ENCODE measurements at places on chromosomes 6 and 20. TPM values are rescaled to one million over a fixed set of nuclear protein-coding genes. Genes with fewer than 3 reads are reported as not detected.

DNA sequence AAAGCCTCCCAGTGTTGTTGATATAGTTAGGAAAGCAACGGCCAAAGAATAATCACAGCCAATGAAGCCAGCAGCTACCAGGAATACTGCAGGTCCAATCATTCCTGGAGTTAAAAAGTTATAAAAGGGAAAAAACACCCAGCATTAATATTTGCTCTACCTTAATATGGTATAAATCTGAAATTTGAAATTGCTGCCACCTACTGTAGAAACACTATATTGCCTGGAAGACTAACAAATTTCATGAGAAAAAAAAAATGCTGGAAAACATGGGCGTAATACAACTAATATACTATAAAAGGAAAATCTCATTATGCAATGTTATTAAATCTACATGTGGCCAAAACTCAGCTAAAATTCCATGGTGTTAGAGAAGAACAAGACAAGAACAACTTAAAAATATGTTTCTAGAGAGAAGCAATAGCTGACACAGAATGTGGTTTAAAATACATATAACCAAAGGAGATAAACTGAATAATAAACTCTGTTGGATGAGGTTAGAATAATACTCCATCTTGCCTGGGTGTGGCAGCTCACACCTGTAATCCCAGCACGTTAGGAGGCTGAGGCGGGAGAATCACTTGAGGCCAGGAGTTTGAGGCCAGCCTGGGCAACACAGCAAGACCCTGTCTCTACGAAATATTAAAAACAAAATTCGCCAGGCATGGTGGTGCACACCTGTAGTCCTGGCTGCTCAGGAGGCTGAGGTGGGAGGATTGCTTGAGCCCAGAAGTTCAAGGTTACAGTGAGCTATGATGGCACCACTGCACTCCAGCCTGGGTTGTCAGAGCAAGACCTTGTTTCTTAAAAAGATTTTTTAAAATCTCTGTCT is 43.1 kb downstream of the SLC17A5 start:
- no peak overlapping the region for H3K27ac ChIP-seq
- peak; percentile 32 for DNase-seq
- H3K4me3 ChIP-seq, result no peak overlapping the region

- H3K27ac ChIP-seq, result no peak overlapping the region
- H3K4me1 ChIP-seq, result no peaks in the 10 kb centered on the region
- H3K27me3 ChIP-seq, result no peaks in the 10 kb centered on the region
- DNase-seq, result no peak
Observed at GRCh38 chr20:35010405-35011192, 54.9 kb downstream of the MYH7B start.

GRCh38 chr6:14258695-14259593 is 141.4 kb downstream of the CD83 start:
- H3K4me3 ChIP-seq, result no peak overlapping the region
- H3K36me3 ChIP-seq, result no peaks in the 10 kb centered on the region
- DNase-seq, result no peak
- peaks cover 10% of the 10 kb centered on the region for H3K4me1 ChIP-seq
- no peaks in the 10 kb centered on the region for H3K27me3 ChIP-seq

DNA sequence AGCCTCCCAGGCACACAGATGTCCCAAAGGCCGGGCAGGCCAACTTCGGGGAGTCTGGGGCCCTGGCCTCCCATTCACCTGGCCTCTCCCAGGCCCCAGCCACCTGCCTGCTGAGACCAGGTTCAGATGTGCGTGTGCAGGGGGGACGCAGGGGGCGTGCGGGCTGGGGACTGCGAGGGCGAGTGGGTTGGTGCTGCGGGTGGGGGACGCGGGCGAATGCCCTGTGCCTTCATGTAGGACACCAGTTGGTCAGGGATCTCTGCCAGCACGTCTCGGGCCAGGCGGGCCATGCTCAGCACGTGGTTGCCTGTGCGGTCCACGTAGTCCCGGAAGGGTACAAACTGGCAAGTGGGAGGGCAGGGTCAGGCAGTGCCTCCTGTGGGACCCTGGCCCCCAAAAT is 44.5 kb downstream of the RAB44 start:
- DNase-seq, result no peak
- H3K27me3 ChIP-seq, result no peaks in the 10 kb centered on the region
- no peaks in the 10 kb centered on the region for H3K4me1 ChIP-seq

GRCh38 chr20:49704932-49705336 is 8.7 kb downstream of the B4GALT5 start:
- H3K27me3 ChIP-seq, result no peaks in the 10 kb centered on the region
- H3K27ac ChIP-seq, result no peak overlapping the region

- no peaks in the 10 kb centered on the region for H3K27me3 ChIP-seq
- H3K4me1 ChIP-seq, result peaks cover 4% of the 10 kb centered on the region
Observed at GRCh38 chr6:22306741-22307466, 10.1 kb upstream of the PRL start.

- no peak overlapping the region for H3K27ac ChIP-seq
- H3K36me3 ChIP-seq, result no peaks in the 10 kb centered on the region
- H3K4me3 ChIP-seq, result peak overlapping the region; percentile 7
- peaks cover 54% of the 10 kb centered on the region for H3K27me3 ChIP-seq
- DNase-seq, result no peak
Observed at GRCh38 chr20:10670501-10671220, 3.1 kb downstream of the JAG1 start.

DNA sequence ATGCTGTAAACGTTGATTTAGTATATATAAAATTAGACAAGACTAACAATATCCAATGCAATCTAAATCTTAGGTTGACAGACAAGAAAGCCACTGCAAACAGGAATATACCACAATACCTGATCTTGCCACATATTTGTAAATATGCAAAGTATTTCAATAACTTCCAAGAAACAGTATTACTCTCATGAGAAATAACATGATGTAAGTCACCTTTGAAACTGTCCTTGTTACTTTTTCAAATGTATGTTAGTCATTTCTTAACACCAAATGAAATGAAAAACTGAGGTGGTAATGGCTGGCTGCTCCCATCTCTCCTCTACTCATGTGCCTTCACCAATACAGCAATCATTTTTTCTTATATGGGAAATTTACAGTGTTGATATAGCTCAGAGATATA is 118.7 kb downstream of the ATG5 start:
- H3K4me3 ChIP-seq, result no peak overlapping the region
- no peaks in the 10 kb centered on the region for H3K27me3 ChIP-seq
- no peak overlapping the region for H3K27ac ChIP-seq
- H3K4me1 ChIP-seq, result no peaks in the 10 kb centered on the region
- H3K36me3 ChIP-seq, result no peaks in the 10 kb centered on the region
- no peak for DNase-seq

DNA sequence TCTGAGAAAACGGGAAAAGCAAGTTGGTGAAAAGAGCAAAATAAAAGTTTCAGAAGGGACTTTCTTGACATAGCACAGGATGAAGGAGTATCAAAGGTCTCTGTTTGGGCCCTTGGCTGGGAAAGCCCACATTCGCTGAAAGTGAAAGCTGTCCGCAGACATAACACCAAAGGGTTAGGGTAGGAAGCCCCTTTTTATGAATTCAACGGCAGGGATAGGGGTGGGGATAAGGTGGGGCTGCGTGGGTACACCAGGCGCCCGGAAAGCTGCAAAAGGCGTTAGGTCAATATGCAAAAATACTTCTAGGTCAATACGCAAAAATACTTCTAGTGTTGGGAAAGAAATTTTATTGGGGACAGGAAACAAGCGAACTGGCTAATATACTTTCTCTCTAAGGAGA is 135.1 kb downstream of the OR2B2 start:
- H3K36me3 ChIP-seq, result no peaks in the 10 kb centered on the region
- DNase-seq, result no peak

GRCh38 chr6:12208673-12209072 is 81.5 kb upstream of the EDN1 start:
- H3K4me3 ChIP-seq, result no peak overlapping the region
- H3K36me3 ChIP-seq, result no peaks in the 10 kb centered on the region
- no peaks in the 10 kb centered on the region for H3K27me3 ChIP-seq
- no peaks in the 10 kb centered on the region for H3K4me1 ChIP-seq
- no peak overlapping the region for H3K27ac ChIP-seq

DNA sequence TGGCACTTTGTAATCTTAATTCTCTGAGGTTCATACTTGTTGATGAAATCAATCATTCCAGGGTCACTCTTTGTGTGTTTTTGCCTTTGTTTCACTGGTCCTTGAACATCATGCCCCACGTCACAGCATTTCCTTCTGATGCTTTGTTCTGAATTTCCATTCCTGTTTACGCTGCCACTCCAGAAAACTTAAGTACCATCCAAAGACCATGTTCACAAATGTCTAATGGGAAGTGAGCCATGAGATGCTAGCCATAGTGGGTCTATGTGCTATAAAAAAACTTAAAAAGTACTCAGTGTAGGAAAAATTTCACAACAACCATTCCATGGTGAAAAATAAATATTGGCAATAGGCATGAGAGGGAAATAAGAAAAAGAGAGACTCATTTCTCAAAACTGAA is 232.0 kb downstream of the IBTK start:
- H3K36me3 ChIP-seq, result no peaks in the 10 kb centered on the region
- no peak overlapping the region for H3K27ac ChIP-seq
- H3K4me1 ChIP-seq, result no peaks in the 10 kb centered on the region
- no peaks in the 10 kb centered on the region for H3K27me3 ChIP-seq
- no peak overlapping the region for H3K4me3 ChIP-seq

GRCh38 chr20:4607287-4607713 is 114.4 kb upstream of the PRND start:
- no peak overlapping the region for H3K4me3 ChIP-seq
- no peaks in the 10 kb centered on the region for H3K4me1 ChIP-seq
- no peaks in the 10 kb centered on the region for H3K27me3 ChIP-seq
- no peak overlapping the region for H3K27ac ChIP-seq
- no peaks in the 10 kb centered on the region for H3K36me3 ChIP-seq

DNA sequence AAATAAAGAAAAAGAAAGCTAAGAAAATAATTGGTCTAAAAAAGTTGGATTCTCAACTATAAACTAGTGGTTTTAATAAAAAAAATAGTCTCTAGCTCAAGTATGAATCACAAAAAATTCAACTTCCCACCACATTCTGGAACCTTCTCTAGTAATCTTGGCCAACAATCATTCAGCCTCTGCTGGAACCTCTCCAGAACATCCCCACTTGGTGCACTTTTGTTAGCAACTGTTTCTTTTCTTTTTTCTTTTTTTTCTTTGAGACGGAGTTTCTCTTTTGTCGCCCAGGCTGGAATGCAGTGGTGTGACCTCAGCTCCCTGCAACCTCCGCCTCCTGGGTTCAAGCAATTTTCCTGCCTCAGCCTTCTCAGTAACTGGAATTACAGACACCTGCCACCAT is 35.7 kb downstream of the TXLNB start:
- peaks cover 5% of the 10 kb centered on the region for H3K36me3 ChIP-seq
- H3K4me3 ChIP-seq, result no peak overlapping the region
- no peak overlapping the region for H3K27ac ChIP-seq
- DNase-seq, result no peak
- no peaks in the 10 kb centered on the region for H3K4me1 ChIP-seq
- no peaks in the 10 kb centered on the region for H3K27me3 ChIP-seq

DNA sequence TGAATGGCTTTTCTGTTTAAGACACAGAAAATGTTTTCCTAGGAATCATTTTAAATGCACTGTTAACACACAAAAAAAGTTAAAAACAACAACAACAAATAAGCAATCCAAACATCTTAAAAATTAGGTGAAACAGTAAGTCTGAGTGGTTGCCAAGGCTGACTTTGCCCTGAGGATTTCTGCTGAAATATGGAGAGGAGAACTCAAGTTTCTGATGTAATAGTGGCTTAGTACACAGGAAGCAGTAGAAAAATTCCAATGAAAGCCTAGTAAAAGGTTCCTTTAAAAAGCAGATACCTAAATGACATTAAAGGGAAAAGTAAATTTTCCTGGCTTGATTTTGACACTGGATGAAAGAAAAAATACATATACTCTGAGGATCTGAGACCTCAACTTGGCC is 184.2 kb downstream of the EPM2A start:
- no peak for DNase-seq
- no peak overlapping the region for H3K4me3 ChIP-seq
- H3K27ac ChIP-seq, result no peak overlapping the region
- no peaks in the 10 kb centered on the region for H3K36me3 ChIP-seq
- H3K27me3 ChIP-seq, result no peaks in the 10 kb centered on the region

DNA sequence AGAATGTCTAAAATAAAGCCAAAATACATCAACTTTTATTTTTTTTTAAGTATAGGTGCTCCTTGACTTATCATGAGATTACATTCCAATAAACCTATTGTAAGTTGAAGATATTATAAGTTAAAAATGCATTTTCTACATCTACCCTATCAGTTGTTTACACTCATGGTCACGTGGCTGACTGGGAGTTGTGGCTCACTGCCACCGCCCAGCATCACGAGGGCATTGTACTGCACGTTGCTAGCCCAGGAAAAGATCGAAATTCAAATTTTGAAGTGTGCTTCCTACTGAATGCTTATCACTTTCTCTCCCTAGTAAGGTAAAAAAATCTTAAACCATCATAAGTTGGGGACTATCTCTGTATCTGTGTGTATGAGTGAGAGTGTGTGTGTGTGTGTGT is 126.6 kb upstream of the RIN2 start:
- DNase-seq, result no peak
- H3K27me3 ChIP-seq, result no peaks in the 10 kb centered on the region
- no peak overlapping the region for H3K27ac ChIP-seq
- no peak overlapping the region for H3K4me3 ChIP-seq
- H3K4me1 ChIP-seq, result no peaks in the 10 kb centered on the region
- H3K36me3 ChIP-seq, result no peaks in the 10 kb centered on the region

DNA sequence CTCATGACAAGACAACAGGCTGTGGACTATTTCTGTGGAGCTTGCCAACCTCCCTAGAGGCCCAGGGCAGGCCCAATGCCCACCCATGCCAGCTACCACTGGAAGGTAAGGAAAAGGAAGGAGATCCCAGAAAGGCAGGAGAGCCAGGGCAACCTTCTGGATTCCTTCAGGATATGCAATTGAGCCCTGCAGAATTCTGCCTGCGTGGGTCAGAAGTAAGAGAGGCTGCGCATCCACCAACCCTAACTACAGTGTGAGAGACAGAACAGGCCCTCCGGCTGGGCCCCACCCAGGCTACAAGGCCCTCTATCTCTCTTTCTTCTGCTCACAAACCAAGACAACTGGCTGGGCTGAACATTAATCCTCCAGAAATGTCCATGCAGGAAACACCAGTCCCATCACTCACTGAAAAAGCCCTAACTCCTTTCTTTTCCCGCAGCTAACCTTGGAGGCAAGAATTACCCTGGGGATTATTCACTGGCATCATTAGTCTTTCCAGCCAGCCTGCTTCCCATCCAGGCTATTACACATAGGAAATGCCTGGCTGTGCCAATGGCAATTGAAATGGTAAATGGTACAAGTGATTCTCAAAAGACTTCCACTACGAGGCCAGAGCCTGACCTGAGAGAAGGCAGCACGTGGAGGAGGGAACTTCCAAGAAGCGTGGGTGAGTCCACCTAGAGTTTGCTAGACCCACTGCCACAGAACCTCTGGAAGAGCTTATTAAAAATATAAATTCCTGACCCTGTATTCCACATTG is 15.2 kb downstream of the MAP1LC3A start:
- H3K4me3 ChIP-seq, result no peak overlapping the region
- no peak for DNase-seq
- H3K4me1 ChIP-seq, result no peaks in the 10 kb centered on the region
- no peak overlapping the region for H3K27ac ChIP-seq
- no peaks in the 10 kb centered on the region for H3K27me3 ChIP-seq
- peaks cover 33% of the 10 kb centered on the region for H3K36me3 ChIP-seq

- no peak overlapping the region for H3K4me3 ChIP-seq
Observed at GRCh38 chr6:133959667-133960368, 6.8 kb downstream of the TBPL1 start.

The ANKEF1 gene
- 3.2 TPM for polyA plus RNA-seq

The AK9 gene
- 12.9 TPM for polyA plus RNA-seq

The RGS17 gene
- 1.6 TPM for polyA plus RNA-seq

The DNAAF9 gene
- polyA plus RNA-seq, result 6.2 TPM

The STX16 gene
- 97.9 TPM for polyA plus RNA-seq

The NDUFAF5 gene
- 42.8 TPM for polyA plus RNA-seq

The CCN6 gene
- polyA plus RNA-seq, result 0.18 TPM

The UQCC2 gene
- 67.3 TPM for polyA plus RNA-seq

The MUC21 gene
- 0.27 TPM for polyA plus RNA-seq
